ENCODE measurements at places on chromosomes 2 and 18.
A peak's percentile ranks its signal among the peaks of the same experiment; 100 is the strongest.

DNA sequence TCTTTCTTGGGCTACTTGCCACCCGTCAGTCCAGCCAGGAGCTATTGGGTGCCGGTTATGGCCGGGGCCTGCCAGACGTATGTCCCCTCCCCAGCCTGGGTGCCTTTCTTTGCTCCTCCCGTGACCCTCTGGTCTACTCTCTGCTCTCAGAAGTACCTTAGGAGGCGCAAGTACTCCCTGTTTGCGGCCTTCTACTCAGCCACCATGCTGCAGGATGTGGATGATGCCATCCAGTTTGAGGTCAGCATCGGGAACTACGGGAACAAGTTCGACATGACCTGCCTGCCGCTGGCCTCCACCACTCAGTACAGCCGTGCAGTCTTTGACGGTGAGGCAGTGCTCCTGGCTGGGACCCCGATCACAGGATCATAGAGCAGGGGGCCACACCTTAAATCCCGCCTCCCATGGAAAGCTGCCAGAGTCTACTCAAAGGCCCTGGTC lies 99.5 kb downstream of the DYSF start:
- no peak for DNase-seq

- DNase-seq = no peak
These were observed 44.9 kb downstream of the CTDP1 start for GRCh38 chr18:79724299-79725080.

GRCh38 chr2:68719912-68720311 lies 14.7 kb upstream of the ARHGAP25 start:
- DNase-seq = no peak

- DNase-seq = peak; percentile 57
These were observed 20.5 kb upstream of the LRPPRC start for GRCh38 chr2:44016282-44016681.

- DNase-seq = peak; percentile 94
These were observed 202.5 kb downstream of the LRRTM1 start for GRCh38 chr2:80102026-80102425.

DNA sequence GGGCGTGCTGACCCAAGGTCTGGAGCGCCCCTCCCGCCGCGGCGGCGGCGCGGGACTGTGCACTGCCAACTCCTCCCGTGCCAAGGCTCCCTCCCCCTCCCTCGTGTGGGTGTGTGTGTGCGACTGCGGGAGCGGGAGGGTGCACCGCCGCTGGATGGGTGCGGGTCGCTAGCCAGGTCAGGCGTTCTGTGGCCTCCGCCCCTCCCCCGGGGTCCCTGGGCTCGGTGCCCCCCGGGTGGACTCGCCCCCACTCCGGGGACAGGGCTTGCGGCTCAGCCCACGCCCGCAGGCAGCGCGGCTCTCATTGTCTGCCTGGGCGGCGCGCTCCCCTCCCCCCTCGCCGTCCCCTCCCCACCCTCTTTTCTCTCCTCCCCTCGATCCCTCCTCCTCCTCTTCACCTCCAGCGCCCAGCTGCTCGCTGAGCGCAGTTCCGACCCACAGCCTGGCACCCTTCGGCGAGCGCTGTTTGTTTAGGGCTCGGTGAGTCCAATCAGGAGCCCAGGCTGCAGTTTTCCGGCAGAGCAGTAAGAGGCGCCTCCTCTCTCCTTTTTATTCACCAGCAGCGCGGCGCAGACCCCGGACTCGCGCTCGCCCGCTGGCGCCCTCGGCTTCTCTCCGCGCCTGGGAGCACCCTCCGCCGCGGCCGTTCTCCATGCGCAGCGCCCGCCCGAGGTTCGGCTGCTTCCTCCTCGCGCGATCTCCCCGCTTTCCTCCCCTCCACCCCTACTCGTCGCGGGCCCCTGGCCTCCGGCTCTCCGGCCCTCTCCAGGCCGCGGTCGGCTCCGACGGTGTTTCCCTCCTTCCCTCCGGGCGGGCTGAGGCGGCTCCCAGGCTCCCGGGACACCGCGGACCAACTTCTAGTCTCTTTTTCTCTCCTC lies at the start of gene GATA6:
Gene GATA6, plus strand, starts transcription at position 579 of the 878 bp plus-strand sequence. CDS start 1,556 bp downstream, outside the sequence.
- DNase-seq = peak; percentile 98

DNA sequence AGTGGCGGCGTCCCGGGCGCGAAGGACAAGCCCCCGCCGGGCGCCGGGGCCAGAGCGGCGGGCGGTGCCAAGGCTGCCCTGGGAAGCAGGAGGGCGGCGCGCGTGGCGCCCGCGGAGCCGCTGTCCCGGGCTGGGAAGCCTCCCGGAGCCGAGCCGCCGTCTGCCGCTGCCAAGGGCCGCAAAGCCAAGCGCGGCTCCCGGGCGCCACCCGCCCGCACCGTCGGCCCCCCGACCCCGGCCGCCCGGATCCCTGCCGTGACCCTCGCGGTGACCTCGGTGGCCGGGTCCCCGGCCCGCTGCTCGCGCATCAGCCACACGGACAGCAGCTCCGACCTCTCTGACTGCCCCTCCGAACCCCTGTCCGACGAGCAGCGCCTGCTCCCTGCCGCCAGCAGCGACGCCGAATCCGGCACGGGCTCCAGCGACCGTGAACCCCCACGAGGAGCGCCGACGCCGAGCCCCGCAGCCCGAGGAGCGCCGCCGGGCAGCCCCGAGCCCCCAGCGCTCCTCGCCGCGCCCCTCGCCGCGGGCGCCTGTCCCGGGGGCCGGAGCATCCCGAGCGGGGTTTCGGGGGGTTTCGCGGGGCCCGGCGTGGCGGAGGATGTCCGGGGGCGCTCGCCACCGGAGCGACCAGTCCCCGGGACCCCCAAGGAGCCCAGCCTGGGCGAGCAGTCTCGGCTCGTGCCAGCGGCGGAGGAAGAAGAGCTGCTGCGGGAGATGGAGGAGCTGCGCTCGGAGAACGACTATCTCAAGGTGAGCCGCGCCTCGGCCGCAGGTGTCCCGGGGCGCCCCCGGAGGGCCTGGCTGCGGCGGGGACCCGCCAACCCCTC lies 820 bp downstream of the MTCL1 start:
- DNase-seq = no peak

GRCh38 chr2:191037351-191037750 lies 23.4 kb upstream of the STAT1 start:
- no peak for DNase-seq

DNA sequence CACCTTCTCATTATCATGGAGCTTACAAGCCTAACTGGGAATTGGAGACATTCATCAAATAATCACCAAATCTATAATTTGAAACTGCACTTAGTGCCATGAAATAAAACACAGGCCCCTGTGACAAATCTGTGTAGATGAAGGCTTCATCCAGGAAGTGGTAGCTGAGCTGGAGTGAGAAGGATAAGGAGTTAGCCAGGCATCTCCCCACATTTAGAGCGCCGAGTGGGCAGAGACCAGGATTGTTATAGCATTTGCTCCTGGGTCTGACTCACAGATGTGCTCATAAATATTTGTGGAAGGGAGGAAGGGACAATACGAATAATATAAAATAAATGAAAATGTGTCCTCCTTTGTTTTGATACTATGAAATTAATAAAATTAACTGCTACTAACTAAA lies 2.5 kb upstream of the MAT2A start:
- peak; percentile 88 for DNase-seq

DNA sequence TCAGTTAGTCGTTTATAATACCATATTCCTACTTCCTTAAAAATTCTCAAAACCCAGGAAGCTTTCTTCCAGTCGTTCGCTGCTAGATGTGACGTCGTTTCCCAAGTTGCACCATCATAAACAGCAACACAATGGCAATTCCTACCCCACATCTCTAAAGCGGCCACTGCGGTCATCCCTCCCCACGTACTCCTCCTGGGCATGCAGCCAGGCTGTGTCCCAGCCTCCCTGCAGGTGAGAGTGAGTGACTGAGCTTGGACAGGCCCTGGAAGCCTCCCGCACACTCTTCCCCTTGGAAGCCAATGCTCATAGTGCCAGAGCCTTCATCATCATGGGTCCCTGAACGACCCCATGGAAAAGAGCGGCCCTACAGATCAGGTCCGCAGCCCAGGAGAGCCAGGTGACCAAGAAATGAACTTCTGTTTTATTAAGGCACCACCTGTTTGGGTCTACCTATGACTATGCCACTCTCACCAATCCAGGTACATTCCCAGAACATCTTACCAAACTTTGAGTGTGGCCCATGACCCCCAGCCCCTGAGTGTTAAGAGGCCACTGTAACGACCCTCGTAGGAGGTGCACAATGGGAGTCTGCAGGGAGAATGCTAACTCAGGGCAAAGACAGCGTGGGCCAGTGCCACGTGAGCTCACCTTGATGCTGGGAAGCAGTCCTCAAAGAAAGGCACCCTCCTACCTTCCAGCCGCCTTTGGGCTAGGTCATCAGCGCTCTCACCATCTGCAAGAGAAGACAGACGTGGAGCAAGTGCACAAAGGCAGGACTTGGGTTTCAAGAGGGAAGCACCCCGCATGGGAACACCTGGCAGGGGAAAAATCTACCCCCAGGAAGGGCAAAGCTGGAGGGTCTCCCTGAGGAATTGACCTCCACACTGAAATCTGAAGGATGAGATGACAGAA lies 74.7 kb upstream of the RAB6C start:
- DNase-seq = no peak

GRCh38 chr2:28982381-28982950 lies 1.4 kb downstream of the TOGARAM2 start:
- DNase-seq = no peak

- no peak for DNase-seq
These were observed 71.9 kb downstream of the BIN1 start for GRCh38 chr2:127034883-127035611.

DNA sequence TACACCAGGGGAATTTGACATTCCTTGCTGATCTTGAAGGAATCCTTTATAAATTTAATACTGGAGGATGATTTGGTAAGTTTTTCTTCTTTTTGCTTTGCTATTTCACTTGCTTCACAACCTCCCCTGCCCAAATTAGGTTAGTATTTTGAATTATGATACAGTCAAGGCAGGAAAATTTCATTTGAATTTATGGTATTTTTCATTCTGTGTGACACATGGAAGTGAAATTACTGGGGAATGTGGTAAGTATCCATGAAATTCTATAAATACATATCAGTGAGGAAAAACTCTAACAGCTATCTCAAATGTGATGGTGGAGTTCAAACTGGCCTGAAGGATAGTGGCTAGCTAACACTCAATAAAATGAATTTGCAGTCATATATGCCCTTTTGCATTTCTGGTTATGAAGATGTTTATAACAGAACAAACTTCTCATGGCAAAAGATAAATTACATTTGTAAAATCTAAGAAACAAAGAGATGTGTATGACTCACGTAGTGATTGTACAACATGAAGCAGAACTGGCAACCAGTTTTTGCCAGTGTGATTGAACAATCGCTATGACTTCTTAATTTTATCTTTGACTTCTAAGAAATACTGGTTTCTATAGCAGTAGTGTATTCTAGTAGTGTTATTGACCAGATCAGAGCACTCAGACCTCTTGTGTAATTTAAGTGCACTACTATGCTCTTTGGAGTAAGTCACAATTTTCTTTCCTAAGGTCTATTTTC lies 152.6 kb downstream of the IKZF2 start:
- peak; percentile 68 for DNase-seq

DNA sequence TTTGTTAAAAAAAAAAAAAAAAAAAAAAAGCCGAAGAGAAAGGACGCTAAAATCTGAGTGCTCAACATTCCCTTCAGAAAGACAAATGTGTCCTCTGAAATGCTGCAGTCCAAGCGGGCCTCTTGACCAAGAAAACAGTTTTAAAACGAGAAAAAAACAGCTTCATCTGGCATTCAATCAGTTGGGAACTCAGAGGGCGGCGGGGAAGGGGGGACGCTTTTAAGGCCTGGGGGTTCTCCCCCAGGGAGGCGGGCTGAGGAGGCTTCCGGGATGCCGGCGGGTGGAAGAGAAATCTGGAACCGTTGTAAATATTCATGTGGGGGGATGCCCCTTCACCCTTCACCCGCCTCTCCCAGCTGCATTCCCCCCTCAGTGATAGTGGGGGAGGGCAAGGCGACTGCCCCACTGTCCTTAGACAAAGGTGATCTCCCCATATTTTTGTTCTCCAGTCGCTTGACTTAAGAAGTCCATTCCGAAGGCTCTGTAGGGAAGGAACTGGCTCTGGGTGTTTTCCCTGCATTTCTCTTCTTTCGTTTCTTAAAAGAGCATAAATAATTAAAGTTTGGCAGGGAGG lies 3.3 kb upstream of the HOXD11 start:
- no peak for DNase-seq

DNA sequence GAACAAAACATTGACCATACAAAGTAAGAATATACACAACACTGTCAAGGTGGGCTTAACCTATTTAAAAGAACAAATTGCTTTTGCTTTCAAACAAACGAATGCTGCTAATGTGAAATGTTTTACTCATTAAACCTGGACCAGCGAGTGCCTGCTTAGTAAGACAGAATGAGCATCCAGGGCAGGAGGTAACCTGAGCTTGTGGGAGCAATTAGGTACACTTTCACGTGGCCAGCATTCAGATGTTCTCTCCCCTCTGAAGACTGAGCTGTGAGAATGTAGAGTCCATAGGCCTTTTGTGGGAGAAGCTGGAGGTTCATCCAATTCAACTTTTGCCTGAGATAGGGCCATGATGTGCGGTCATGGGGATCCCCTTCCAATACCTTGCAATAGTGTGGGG lies 266.5 kb downstream of the TSN start:
- no peak for DNase-seq

Measured in amniotic epithelial cell (primary cell).